Transverse colon (tissue), 4 donors: ENCODE measurements at places on chromosomes 6 and 20.

DNA sequence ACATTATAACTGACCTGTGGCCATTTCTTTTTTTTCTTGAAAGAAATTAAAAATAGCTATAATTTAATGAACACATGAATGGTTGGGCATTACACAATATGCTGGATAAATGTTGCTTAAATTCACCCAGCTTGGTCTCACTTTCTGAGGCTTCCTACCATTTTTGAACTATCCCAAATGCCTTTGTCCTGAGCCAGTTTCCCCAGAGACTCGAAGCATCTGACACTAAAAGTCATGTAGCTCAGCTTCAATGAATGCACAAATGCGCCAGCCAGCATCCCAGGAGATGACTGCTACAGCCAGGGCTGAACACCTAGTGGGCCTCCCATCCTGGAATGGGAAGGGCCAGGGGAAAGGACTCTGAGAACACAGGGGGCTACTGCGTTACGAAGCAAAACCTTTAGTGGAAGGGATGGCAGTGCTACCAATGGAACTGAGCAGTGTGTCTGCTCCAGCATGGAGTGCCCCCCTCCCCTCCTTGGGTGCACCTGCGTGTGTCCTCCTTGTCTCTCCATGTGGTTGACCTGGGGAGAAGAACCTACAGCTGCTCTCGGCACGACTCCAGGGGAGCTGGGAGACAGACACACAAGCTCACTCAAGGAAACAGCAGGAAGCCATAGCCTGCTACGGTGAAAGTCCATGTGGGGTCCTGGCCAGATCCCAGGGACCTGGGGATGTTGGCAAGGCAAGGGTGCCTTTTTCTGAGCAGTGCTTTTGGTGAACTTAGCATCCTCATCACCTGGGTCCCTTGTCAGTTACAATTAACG, 60.9 kb downstream of the IRF4 start:
- no peak for DNase-seq

- no peak for DNase-seq
These were observed 60.4 kb upstream of the GFRAL start for GRCh38 chr6:55266896-55267295.

DNA sequence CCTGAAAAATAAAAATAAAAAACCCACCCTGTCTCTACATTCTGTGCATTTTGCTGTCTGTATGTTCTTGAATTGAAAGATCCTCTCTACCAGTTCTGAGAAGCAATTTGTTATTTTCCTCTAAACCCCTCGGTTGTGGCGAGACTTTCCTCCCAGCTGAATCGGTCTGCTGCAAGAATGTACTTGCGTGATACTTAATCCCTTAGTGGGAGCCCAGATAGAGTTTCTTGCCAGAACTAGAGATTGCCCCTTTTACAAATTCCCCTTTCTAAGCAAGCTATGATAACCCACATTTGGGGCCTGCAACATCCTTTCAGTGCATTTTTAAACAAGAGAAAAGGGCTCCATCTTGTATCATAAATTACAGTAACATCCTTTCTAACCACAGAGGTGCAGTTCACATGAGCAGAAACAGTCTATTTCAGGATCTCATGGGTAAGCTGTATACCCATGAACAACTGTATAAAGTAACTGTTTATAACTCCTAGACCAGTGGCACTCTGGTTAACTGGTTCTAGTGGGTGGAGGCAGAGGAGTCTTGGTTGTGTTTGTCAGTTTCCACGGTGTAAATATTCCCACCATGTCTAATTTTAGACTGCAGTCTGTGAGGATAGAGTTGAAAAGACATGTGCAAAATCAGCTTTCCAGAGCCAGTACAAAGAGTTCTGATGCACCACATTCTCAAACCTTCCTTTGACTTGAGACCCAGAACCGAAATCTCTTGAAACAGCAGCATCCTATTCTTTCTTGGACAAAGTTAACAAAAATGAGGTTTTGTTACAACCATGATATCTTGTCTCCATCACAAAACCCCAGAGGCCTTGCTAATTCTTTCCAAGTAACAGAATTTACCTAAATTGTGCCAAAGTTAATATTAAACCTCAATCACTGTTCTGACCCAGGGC, 113.1 kb upstream of the ZNF217 start:
- no peak for DNase-seq

GRCh38 chr6:103000688-103001087, 1607.2 kb downstream of the GRIK2 start:
- DNase-seq: no peak

DNA sequence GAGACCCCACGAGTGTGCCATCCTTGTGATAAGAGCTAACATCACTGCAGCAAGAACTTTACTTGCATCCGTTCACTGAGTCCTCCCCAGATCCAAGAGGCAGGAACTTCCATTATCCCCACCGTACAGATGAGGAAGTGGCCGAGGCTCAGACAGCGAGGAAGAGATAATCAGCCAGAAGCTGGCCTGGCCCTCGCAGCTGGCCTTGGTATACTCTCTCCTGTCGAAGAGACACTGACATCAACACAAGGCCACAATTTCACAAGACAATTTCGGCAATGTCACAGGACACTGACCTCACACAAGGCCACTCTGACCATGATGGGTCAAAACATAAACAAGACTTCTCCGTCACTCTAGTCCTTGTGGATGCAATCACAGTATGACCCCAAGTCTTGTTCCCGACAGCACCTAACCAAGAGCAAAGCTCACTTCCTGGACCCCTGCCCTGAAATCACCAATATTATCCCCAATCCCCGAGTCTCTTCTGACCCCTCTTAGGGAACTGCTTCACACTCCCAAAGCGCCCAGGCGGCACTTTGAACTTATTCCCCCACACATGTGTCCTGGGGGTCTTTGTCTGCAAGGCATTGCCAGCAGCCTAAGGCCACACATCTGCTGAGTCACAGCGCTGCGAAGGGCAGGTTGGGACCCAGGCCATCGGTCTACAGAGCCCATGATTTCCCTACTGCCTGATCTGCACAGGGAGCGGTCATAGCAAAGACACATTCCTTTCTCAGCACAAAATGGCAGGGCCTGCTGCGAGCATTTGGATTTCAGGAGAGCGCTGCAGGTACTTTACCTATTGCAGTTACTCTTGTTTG, 14.8 kb upstream of the VAPB start:
- no peak for DNase-seq

DNA sequence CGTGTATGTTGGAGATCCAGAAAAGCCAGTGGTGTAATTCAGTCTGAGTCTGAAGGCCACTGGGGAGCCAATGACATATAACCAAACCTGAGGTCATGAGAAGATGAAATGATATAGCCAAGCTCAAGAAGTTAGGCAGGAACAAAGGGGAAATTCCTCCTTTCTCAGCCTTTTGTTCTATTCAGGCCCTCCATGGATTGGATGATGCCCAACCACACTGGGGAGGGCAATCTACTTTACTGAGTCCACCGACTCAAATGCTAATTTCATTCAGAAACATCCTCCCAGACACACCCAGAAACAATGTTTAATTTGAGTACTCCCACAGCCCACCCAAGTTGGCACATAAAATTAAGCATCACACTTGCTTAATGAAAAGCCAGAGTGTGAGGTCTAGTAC, 183.6 kb downstream of the GJA1 start:
- DNase-seq: no peak
